ENCODE measurements at places on chromosomes 4 and X.
A peak's percentile ranks its signal among the peaks of the same experiment; 100 is the strongest.

DNA sequence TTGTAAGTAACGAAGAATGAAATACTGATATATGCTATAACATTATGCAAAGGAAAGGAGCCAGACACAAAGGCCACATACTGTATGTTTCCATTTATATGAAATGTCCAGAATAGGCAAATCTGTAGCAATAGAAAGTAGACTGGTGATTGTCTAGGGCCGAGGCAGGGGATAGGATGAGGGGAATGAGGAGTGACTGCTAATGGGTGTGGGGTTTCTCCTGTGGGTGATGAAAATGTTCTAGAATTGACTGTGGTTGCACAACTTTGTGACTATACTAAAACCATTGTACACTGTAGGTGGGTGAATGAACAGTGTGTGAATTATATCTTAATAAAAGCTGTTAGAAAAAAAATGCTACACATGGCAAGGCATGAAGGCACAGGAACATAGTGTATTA is 19.9 kb upstream of the SUPT20HL1 start:
- no peak for DNase-seq

DNA sequence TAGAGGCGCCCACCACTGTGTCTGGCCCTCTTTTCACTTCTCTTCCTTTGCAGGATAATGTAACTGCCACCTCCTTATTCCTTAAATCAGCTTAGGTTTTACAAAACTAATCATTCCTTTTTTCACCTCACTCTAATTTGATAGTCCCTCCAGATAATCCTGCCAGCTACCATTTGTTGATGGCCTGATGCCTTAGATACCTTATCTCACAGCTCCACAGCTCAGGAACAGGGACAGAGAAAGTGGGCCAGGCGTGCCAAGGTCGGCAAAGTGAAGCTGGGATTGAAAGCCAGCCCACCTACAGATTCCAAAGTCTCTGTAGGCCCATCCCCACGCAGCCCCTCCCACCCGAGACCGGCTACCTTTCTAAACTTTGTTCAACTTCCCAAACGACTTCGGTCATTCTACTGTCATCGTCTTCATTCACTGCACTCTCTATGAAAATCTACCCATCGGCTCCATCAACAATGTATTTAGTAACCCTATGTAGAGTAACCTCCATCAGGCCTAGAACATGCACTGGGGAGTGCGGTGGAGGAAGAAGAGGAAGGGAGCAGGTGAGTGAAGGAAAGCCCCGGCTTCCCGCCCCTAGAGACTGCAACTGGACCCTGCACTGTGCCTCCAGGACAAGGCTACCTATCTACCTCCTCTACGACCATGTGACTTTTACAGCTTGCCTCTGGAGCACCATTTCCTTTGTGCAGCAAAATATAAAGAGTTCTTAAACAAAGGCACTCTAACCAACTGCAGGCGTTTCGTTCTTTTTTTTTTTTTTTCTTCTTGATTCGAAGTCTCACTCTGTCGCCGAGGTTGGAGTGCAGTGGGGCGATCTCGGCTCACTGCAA is 1.5 kb downstream of the CASP6 start:
- DNase-seq: no peak

GRCh38 chrX:46627062-46627461 is 53.5 kb downstream of the CHST7 start:
- DNase-seq: no peak

DNA sequence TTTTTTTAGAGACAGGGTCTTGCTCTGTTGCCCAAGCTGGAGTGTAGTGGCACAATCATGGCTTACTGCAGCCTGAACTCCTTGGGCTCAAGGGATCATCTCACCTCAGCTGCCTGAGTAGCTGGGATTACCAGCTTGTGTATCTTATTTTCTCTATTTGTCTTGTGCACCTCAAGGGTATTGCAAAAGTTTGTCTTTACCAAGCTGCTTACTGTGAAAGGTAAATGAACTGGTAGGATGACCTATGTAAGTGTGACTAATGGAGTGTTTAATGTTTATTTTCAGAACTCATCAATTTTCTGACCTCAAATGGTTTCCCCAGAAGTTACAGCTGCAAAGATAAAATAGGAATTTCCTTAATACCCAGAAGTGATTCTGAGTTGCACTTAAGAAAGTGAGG is 5.3 kb upstream of the FGA start:
- DNase-seq: no peak

- no peak for DNase-seq
Measured at GRCh38 chr4:87313756-87314155, 8.9 kb downstream of the HSD17B13 start.

DNA sequence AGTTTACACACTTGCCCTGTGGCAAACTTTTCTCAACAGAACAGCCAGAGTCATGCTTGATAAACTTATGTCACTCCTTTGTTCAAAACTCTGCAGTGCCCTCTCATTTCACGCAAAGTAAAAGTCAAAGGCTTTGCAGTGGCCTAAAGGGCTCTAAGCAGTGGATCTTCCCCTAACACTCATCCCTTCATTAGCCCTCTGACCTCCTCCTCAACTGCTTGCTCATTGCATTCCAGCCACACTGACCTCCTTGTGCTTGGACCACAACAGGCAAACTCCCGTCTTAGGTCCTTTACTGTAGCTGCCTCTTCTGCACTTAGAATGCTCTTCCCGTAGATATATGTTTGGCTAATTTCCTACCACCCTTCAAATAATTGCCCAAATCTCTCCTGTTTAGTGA is 5.6 kb downstream of the PRDM5 start:
- no peak for DNase-seq

GRCh38 chr4:4559596-4559995 is 17.7 kb upstream of the STX18 start:
- no peak for DNase-seq

DNA sequence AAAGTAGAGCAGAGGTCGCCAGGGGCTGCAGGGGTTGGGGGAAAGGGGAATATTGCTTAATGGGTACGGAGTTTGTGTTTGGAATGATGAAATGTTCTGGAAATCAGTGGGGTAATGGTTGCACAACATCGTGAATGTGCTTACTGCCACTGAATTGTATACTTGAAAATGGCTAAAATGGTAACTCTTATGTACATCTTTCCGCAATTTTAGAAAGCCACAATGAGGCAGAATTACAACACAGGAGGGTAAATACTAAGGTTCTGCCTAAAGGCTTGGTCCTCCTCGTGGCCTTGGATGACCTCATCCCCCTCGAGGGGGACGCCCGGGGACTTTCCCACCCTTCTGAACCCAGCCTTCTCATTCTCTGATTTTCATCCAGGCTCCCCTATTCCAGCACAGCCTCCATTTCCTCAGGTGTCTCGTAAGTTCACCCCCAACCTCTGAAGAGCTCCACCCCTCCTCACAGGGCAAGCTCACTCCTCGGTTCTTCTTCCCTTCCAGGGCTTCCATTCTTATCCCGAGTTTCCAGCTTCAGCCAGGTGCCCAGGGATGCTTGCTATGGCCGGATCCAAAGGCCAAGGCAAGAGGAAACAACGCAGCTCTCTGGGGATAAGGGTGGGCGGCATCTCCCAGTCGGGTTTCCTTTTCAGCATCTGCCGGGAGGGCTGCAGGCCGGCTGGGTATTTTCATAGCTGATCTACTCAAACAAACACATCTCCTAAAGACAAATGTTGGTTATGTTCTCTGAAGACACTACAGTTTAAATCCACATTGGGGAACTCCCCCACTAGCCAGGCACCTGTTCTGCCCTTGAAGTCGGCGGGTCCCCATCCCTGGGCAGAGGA is 71.3 kb upstream of the ACSL1 start:
- DNase-seq: peak; percentile 66

GRCh38 chr4:138643827-138644226 is 371.8 kb upstream of the NOCT start:
- peak; percentile 17 for DNase-seq

- peak; percentile 60 for DNase-seq
Measured at GRCh38 chrX:54495814-54496516, at the start of gene FGD1. TSS of gene FGD1 (minus strand) at chrX:54496234. CDS start at chrX:54495432, 802 bp downstream.

GRCh38 chrX:33014949-33015348 is 196.4 kb downstream of the DMD start:
- no peak for DNase-seq

- no peak for DNase-seq
Measured at GRCh38 chrX:115093191-115093590, 75.8 kb upstream of the IL13RA2 start.

All from fibroblast of gingiva (primary cell).